Foreskin keratinocyte (primary cell): ENCODE measurements at places on chromosomes 16 and 17.

DNA sequence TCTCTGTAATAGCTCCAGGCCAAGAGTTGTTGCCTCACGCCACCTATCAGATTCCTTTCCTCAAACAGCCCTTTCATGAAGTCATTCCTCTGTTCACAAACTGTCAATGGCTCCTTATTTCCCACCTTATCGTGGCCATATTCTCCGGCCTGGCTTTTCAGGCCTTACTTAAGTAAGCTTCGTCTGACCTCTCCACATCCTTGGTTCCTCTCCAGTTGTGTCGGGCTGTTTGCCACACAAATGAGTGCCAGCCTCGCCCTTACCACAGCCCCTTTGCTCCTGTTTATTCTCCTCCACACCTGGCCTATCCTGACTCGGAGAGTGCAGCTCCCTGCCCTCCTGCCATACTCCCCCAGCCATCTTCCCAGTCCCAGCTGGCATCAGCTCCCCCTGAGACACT is 2.0 kb downstream of the TP53I13 start:
- DNase-seq, result no peak

GRCh38 chr17:79927136-79927661 is 88.0 kb upstream of the CBX4 start:
- no peak for DNase-seq

DNA sequence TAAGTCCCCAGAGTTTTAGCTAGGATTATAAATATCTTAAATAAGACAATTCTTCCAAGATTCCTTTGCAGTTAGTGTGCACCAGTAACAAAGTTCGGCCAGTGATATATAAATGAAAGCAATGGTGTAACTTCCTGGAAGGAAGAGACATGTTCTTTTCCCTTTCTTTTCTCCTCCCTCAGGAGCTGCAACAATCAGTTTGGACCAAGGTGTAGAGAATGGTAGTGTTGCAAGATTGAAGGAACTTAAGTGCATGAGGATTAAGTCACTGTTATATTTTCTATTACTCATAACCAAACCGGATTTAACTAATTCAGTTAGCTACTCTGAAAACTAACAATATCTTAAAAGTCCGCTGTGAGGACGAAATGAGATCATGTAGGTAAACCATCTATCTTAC is 68.9 kb upstream of the KCNJ16 start:
- DNase-seq, result peak; percentile 4

- DNase-seq, result no peak
These were observed 13.8 kb downstream of the ARSG start for GRCh38 chr17:68305142-68305541.

DNA sequence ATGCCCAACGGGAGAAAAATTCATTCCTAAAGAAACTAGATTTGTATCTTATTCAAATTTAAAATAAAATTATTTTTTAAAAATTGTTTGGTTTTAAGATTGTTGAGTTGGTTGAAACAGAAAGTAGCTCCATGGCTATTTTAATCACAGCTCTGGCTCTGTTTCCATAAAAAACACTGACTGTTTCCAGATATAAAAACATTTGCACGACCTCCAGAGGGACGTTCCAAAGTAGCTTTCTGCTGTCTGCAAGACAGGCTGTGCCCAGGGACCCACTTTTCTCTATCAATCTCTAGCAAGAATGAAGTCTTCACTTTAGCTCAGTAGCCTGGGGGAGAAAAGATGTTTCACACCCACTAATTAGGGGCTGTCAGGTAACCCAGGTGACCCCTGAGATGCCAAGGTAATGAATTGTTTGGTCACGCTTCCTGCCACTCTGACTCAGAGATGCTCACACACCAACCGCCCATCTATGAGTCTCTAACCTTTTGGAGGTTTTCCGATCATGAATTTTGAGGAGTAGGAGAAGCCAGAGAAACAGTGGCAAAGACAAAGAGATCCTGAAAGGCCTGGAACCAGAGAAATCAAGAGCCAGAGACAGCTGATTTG is 220.1 kb upstream of the SOX9 start:
- DNase-seq, result peak; percentile 91

GRCh38 chr17:81342269-81343070 is 47.4 kb upstream of the SLC38A10 start:
- DNase-seq, result peak; percentile 48

GRCh38 chr17:29682054-29682453 is 59.3 kb upstream of the CORO6 start:
- DNase-seq, result no peak

GRCh38 chr17:9355846-9356245 is 219.8 kb downstream of the STX8 start:
- no peak for DNase-seq

DNA sequence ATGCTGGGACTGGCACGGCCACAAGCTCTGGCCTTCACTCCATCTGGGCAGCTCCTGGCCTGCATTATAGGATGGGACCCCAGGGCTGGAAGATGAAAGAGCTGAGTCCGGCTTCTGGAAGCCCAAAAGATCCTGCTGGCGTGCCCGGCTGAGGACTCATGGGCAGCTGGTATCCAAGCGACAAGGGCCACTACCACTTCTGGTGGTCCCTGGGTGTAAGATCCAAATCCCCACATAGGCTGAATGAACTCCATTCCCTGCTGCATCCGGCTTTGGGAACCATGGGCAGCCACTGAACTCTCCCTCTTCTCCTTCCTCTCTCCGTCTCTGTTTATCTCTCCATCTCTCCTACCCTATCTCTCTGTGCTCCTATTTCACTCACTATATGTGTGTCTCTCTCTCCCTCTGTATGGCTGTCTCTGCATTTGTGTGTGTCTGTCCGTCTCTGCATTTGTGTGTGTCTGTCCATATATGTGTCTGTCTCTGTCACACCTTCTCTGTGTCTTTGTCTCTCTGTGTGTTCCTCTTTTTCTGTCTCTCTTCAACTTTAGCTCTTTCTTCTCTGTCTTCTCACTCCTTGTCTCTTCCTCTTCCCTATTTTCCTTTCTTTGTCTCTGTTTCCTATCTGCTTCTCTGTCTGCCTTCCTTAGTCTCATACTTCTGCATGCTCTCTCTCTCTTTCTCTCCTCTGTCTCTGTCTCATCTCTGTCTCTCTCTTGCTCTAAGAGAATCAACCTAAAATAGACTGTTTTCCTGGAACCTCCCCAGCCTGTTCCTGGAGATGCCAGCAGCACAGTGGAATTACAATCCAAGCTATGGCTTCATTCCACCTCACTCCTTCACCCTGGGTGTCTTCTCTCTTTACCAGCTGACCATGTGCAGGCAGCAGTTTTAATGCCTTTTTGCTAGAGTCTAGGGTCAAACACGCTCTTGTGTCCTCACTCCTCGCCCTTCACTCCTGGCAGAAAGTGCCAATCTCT is 60.4 kb upstream of the IRX6 start:
- DNase-seq, result no peak
